Stimulated activated CD8-positive, alpha-beta memory T cell treated with anti-CD3 and anti-CD28 coated beads, Interleukin-4, amount 100 ng/mL, for 48 hours (primary cell): ENCODE measurements at places on chromosomes 16 and 17.

DNA sequence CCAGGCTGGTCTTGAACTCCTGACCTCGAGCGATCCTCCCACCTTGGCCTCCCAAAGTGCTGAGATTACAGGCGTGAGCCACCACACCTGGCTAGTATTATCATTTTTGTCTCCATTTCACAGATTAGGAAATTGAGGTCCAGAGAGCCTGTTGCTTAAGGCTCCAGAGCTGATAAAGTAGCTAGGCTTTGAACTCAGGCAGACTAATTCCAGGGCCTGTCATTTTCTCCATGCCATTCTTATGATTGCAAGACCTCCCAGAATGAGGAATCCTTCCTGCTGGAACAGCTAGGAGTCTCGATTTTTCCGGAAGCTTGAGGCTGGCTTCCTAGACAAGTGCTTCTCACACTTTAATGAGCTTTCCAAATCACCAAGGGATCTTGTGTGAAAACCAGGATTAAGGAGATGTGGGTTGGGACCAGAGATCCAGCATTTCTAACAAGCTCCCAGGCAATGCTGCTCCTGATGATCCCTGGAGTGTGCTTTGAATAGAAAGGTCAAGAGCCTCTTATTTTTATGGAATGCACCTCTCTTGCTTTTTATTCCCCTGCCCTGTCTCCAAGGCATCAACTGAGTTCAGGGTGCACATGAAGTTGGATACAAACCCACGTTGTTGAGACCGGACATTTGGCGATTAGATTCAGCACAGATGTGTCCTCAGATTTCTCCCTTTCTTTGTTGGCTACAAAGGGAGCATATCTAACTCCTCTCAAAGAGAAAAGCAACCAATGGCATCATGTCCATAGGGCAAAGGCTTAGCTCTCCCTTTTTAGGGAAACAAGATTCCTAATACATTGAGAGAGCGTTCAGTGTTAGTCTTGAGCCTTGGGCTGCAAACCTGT, 40.3 kb upstream of the FAM20A start:
- DNase-seq = no peak

DNA sequence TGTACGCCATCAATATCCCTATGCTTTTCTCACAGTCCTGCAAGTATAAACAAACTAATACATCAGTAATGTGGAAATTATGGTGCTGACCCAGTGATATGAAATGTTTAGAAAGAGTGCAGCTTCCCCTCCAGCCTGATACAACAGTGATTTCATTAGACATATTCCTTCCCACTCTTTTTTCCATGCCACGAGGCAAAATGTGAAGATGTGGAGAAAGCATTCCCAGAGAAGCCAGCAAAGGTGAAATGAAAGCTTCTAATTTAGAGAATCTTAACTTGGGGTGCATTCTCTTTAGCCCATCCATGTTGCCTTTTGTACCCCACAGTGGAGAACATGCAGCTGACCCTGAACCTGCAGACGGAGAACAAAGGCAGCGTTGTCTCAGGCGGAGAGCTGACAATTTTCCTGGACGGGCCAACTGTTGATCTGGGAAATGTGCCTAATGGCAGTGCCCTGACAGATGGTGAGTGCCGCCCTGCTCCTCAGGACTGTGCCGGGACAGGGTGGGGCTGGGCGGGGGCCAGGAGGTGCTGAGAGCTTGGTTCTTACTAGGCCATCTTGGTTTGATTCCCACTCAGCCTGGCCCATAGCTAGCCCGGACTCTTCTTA, 77.8 kb downstream of the WWP2 start:
- DNase-seq = no peak

DNA sequence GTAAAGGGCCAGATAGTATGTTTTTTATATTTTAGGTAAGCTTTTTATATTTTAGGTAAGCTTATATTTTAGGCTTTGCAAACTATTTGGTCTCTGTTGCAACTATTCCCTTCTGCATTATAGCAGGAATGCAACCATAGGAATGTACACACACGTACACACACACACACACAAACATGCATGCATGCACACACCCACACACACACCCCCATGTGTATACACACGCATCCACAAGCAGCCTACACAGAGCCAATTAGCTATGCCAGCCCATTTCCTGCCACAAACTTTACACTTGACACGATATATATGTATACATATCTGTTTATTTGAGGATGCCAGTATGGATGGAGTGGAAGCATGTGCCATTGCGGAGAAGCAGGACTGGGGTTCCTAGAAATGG, 7.5 kb upstream of the TRPV3 start:
- DNase-seq = no peak

DNA sequence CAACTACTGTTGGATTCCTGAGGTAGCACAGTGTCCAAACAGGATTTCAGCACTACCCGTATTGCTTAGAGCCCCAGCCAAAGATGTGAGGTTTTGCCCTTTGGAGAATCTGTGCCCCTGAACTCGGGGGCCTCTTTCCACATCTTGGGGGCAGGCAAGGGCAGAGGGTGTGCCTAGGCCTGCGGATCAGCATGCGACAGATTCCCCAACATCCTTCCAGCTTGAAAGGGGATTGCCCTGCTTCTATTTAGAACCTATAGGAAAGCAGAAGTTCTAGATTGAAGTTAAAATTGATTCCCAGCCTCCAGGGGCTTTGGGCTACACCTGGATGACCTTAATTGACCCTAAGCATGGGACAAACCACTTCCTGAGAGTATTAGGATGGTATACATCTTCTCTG, 19.6 kb downstream of the NOD2 start:
- DNase-seq = no peak

DNA sequence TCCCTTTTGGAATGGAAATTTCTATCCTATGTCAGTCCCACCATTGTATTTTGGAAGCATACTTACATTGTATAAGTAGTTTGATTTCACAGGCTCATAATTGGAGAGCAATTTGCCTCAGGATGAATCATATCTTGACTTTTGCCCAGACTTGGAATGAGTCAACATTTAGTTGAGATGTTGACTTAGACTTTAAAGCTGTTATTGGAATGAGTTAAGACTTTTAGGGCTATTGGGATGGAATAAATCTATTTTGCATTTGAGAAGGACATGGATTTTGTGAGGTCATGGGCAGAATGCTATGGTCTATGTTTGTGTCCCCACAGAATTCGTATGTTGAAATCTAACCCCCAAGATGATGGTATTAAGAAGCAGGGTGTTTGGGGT, 12.2 kb upstream of the ZNF594 start:
- no peak for DNase-seq

DNA sequence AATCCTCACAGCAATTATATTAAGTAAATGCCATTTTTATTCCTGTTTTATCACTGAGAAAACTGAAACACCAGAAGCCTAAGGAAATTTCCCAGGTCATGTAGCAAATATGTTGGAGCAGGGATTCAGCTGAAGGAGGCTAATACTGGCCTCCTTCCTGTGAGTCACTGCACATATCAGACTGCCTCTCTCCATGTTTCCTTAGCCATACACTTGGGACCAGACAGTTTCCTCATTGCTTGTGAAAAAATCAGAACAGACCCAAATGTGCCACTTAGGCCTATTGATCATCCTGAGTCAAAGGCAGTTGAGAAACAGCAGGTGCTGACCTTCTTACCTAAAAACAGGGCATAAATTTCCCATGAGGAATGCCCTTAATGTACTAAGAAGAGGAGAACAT, 18.9 kb upstream of the ELAC2 start:
- DNase-seq = no peak

DNA sequence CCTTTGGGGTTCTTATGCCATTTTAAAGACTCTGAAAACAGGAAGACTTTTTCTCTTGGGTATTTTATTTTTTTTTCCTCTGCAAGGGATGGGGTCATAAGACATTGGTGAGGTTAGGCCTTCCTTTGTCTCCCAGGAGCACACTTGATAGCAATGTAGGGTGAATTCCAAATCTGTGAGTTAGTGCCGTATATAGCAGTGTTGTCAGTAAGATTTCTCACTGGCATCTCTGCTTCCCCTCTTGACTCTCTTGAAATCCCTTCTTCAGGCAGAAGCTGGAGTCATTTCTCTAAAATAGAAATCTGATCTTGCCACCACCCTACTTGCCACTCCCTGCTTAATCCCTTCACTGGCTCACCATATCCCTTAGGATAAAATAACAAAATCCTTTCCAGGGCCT, 529.7 kb downstream of the WWOX start:
- no peak for DNase-seq

GRCh38 chr17:32772453-32773025, 104.4 kb downstream of the MYO1D start:
- no peak for DNase-seq

GRCh38 chr16:18804540-18804939, 3.2 kb upstream of the ARL6IP1 start:
- no peak for DNase-seq

DNA sequence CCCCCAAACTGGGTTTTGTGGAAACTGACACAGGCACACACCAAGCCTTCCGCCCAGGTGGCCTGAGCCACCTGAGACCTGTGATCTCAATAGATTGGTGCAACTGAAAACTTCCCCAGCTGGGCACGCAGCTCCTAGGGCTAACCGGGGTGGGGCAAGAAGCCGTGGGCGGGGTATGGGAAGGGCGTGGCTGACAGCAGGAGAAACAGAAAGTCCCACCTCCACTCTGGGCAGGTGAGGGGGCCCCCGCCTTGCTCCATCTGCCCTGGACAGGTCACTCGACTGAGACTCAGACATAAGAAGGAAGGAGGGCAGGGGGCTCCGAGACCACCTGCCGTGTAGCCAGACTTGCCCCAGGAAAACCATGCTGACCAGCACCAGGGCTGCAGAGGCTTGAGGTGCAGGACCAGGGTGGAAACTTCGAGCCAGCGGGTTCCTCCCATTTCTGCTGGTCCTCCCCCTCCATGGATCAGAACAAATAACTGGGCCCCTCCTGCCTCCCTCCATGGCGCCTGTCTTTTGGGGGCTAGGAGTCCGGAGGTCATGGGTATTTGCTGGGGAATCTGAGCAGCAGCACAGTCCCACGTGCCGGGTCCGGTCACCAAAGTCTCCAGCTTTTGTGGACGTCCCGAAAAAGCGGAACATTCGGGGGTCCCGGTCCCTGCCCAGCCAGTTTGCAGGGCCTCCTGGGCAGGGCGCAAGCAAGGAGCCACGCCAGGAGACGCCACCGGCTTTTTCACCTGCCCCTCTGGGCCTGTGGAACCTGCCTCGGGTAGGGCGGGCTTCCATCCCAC, 1.3 kb downstream of the TIMP2 start:
- peak; percentile 68 for DNase-seq

DNA sequence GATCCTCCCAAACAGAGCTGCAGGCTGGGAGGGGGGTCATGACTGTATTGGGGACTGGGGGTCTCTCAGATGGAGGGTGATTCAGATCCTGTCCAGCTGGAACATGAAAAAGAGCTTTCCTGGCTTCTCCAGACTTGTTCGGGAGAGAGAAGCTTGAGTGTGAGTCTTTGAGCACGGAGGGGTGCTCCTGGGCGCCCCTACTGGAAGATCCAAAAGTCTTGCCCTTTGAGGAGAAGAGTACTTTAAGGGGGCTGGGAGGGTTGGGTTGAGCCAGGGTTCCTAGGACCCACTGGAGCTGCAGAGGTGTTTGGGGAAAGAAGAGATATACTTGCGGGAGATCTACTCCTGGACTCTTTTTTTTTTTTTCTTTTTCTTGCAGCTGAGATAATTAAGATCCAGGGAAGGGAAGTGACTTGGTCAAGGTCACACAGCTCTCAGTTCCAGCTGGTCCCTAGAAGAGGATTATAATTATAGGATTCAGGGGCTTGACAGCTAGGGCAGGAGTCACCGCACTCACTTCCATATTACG, 8.4 kb downstream of the RARA start:
- DNase-seq = no peak

DNA sequence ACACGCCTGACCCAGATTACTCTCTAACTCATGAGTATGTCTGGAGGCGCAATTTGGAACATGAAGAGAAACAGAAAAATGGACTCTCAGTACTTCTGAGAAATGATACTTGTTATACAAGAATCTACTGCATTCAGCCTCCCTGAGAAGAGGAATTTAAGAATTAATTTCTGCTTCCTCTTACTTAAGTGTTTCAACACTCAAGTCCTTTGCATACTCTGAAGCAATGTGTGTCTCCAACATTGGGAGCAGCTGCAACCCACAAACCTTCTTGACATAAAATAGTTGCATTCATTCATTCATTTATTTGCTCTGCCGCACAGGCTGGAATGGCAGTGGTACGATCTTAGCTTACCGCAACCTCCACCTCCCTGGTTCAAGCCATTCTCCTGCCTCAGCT, 199.8 kb downstream of the NPIPA7 start:
- DNase-seq = no peak
